AG20443 (cell line): ENCODE measurements at places on chromosomes 5 and 9.

DNA sequence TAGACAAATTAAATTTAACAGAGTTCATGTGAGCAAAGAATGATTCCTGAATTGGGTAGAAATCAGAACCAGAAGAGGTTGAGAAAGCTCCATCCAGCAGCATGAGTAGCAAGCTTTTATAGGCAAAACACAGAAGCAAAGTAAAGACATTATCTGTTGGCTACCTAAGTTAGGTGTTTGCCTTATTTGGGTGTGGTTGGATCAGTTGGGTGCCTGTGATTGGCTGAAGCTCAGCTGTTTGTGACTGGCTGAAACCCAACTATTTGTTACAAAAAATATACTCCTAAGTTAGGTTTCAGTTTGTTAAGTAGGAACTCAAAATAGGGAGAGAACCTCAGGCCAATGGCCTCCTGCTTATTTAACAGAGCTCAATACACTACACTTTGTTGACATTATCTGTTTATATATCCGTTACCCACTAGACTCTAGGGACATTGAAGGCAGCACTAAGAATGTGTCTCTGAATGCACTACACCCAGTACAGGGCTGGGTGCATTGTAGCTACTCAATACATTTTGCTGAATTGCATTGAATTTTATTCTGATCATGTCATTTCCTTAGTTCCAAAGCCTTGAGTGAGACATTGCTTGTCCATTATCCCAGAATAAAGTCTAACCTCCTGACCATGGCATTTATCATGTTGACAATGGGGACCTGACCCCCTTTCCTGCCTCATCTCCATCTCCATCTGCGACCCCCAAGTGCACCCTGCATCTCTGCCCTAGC lies 98.7 kb downstream of the CCDC192 start:
- DNase-seq: peak; percentile 25

DNA sequence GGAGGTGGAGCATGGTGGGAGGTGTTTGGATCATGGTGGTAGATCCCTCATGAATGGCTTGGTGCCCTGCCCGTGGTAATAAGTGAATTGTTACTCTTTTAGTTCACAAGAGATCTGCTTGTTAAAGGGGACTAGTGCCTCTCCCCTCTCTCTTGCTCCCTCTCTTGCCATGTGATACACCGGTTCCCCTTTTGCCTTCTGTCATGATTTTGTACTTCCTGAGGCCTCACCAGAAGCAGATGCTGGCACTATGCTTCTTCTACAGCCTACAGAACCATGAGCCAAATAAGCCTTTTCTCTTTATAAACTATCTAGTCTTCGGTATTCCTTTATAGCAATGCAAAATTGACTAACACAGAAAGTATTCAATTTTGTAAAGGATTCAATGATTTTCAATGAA lies 817.1 kb downstream of the TLR4 start:
- no peak for DNase-seq

DNA sequence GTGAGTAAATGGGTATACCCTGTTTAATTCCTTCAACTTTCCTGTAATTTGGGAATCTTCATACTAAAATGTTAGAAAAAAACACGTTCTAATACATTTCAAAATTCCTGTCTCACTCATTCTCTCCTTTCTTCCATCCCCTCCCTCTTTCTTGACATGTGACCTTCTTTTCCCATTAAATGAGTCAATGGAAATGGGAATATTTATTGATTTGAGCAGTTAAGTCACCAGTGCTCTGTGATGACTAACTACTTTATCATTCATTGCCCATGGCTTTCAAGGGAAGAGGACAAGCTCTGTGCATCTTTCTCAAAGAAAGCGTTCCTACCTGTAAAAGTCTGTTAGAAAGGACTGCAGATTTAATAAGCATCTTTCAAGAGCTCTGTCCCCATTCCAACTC lies 144.4 kb upstream of the MAP3K1 start:
- DNase-seq: no peak

DNA sequence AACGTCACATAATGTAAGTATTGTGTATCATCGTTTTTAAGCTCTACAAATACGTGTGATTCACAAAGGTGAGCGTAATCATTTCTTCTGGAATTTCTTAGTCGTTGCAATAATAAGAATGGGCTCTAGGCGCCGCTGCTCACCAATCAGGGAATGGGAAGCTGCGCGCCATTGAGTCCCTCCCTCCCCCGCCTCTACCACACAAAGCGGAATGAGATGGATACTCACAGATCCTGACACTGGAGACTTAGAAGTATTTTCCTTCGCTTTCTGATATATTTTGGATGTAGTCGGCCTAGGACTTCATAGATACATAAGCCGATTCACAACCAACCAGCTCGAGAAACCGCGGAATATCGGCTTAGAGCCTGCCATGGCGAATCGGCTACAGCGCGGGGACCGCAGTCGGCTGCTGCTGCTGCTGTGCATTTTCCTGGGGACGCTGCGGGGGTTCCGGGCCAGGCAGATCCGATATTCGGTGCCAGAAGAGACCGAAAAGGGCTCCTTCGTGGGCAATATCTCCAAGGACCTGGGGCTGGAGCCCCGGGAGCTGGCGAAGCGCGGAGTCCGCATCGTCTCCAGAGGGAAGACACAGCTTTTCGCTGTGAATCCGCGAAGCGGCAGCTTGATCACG lies at the start of gene PCDHGA11:
TSS of gene PCDHGA11 (plus strand) at position 197 of the 634 bp plus-strand sequence. CDS start at position 374, 177 bp downstream.
- peak; percentile 57 for DNase-seq

- peak; percentile 27 for DNase-seq
These were observed 206.9 kb downstream of the MELK start for GRCh38 chr9:36779582-36779981.

DNA sequence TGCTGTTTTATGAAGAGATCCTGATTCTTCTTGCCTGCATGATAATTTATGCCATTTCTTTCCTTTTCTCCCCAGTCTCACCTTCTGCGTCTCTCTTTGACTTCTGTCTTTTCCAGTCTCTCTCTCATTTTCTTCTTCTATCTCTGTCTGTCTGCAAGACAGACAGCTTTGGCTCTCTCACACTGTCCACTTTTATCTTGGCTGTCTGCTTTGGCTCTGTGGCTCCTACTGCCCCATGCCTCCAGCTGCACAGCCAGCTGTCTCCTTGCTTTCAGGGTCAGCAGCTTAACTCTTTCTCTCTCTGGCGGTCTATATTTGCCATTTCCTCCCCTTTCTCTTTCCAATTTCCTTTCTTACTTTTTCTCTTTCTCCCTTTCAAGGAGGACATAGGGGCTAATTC lies 971.1 kb upstream of the COX7C start:
- DNase-seq: no peak

GRCh38 chr9:102587281-102587680 lies 407.9 kb upstream of the CYLC2 start:
- no peak for DNase-seq
